Adrenal gland (tissue), 19 donors: ENCODE measurements at places on chromosomes 7 and 10. TPM values are rescaled to one million over a fixed set of nuclear protein-coding genes. Genes with fewer than 3 reads are reported as not detected.

DNA sequence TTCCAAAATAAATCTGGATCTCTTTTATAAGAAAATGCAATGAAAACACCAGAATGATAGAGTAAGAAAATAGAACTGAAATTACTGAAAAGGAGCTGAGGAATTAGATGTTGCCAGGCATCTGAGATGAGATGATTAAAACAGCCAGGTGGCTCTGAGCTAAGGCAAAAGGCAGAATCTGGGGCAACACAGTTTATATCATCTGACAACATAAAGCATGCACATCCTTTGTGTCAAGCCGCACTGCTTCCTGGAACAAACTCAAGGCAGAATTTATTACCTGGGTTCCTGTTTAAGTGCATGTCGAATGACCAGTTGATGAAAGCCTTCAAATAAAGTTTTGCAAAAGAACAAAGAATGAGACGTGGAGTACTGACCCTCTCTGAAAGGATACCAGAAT lies 247.0 kb downstream of the SNX10 start:
- DNase-seq, result no peak

GRCh38 chr7:74027683-74028320 lies at the start of gene ELN:
TSS of gene ELN (plus strand) at chr7:74028173. CDS start at chr7:74028188, 15 bp downstream.
- peak; percentile 18 for DNase-seq

DNA sequence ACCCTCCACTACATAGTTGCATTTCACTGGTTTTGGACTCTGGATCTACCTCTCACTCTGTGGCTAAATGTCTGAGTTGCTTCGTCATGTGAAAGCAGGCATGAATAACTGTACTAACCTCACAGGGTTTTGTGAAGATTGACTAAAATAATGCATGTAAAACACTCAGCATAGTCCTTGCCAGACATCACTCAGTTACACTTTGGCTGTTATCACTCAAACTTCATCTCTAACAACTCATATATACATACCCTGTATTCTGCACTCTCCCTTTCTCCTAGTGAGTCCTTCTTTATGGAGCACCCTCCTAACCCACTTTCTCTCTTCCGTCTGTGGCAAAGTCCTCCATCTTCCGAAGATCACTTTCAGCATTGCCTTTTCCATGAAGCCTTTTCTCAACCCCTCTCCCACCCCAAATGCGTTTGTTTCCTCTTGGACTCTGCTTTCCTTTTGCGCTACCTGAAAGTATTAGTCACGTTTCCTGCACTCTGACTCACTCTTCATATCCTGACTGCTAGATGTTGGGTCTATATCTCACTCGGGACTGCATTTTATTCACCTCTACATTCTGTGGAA lies 72.6 kb downstream of the OSBPL3 start:
- DNase-seq, result no peak

DNA sequence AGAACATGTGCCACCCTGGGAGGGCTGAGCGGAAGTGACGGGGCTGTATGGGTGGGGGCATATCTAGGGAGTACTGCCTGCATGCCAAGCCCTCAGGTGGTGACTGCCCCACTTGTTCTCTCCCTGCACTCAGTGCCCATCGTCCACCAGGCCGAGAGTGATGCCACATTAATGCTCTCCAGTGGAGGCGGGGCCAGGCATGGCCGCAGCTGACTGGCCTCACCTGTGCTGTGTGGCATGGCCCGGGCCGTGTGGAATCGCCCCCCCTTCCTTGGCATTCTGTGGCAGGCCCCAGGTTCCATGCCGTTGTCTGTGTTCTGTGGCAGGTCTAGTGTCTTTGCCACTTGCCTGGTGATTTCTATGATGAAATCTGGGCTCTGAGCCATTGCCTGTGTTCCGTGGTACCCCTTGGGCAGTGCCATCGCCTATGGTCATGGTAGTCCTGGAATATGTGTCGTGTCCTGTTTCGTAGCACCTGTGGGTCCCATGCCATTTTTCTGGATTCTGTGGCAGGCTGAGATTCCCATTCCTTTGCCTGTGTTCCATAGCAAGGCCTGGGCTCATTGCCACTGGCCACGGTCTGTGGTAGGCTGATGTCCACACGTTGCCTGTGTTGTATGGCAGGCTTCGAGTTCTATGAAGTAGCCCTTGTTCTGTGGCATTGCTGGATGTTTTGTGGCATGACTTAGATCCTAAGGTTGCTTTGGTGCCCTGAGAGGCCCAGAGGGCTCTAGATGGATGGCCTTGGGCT lies 8.9 kb downstream of the FLNC start:
- no peak for DNase-seq

DNA sequence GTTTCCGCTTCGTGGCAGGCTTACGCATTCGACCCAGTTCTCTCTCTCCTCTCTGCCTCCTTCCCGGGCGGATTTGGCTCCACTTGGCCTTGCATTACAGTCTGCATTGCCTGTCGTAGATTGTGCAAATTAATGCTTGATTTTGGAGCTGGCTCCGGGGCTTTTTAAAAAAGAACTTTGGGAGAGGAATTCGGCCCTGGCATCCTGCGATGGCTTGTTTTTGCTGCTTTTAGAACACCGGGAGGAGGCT lies 767 bp downstream of the EIF4EBP2 start:
- DNase-seq, result no peak

DNA sequence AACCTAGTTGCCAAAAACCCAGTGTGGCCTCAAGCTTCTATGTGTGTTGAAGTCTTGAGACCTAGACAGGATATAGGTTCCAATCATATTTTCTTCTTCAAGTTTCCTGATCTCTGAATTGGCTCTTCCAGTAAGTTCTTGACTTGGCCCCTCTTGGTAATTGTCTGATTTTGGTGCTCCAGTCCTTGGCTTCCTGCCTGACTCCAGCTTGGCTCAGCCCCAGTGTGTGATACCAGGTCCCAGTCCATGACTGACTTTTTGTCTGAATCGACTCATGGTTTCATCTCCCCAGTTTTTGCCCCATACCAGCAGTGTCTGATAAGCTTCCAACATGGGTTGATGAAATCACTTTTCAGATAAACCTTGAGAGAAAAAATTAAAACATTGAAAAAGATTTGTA lies 72.3 kb downstream of the FAS start:
- peak; percentile 60 for DNase-seq

Gene CYP3A7
- 0.20 TPM for polyA plus RNA-seq

Gene PAPOLB
- 0.08 TPM for polyA plus RNA-seq

Gene AUTS2
- polyA plus RNA-seq, result 8.3 TPM
